ENCODE measurements at places on chromosomes 2 and 18.

DNA sequence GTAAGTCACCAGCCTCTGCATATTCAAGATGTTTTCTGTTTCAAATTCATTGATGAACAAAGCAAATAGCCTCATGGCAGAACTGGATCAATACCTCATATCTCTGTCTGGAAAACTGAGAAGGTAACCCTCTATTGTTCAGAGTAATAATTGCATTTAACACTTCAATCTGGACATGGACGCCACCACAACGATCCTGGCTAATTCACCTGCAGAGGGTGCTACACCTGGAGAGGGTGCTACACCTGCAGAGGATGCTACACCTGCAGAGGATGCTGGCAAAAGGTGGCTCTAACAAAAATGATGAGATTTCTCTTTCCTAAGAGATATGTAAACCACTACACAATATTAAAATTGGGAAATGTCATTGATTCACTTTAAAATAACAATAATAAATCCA lies 183.1 kb upstream of the HNRNPA3 start:
- DNase-seq = no peak

GRCh38 chr2:241680827-241681599 lies 5.6 kb downstream of the DTYMK start:
- DNase-seq = no peak

GRCh38 chr2:85999061-85999831 lies 106.4 kb downstream of the POLR1A start:
- peak; percentile 71 for DNase-seq

DNA sequence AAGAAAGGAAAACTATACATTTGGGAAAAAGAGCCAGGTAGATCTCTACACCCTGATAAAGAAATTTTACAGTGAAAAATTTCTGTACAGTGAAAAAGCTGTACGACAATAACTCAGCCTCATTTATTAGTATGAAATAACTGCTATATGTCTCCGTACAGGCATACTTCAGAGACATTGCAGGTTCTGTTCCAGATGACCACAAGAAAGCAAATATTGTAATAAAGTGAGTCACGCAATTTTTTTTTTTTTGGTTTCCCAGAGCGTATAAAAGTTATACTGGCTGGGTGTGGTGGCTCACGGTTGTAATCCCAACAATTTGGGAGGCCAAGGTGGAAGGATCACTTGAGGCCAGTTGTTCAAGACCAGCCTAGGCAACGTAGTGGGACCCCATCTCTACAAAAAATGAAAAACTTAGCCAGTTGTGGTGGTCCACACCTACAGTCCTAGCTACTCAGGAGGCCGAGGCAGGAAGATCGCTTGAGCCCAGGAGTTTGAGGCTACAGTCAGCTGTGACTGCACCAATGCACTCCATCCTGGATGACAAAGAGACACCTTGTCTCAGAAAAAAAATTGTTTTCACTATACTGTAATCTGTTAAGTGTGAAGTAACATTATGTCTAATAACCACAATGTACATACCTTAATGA lies 28.2 kb upstream of the AMMECR1L start:
- DNase-seq = no peak

DNA sequence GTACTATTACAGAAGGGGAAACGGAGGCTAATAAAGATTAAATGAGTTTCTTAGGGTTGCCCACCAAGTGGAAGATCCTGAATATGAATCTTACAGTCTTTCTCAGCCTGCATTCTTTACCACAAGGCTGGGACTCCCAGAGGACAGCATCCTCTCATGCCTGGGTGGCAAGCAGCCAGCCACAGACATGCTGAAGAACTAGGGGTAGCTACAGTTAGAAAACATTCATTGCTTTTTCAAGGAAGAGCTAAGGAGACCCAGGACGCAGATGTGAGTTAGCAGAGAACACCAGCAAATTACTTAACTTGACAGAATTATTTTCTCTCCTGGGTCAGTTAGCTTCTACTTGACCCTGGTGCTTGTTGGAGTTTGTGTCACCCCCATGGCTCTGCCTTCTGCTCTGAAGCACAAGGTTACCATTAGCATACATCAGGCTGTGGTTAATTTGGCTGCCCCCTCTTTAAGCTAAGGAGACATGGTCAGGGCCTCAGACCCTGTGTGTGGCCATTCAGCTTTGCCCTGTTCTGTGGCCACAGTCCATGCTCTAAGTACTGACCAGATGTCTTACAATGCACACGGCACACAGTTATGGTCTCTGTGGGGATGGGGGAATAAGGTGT lies 132.3 kb upstream of the TNP1 start:
- DNase-seq = no peak

DNA sequence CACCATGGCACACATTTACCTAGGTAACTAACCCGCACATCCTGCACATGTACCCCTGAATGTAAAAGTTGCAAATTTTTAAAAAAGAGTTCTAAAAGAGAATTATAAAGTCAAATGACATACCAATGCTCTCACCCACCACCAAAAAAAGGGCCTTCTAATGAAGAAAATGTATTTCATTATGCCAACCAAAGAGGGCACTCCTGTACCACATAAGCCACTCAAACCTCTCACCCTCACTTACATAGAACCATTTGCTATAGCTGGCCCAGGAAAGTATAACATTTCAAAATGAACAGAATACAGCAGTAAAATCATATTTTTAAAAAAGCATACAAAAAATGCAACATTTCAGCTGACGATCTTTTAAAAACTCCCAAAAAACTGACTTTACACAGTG lies 241.5 kb upstream of the PKDCC start:
- no peak for DNase-seq

DNA sequence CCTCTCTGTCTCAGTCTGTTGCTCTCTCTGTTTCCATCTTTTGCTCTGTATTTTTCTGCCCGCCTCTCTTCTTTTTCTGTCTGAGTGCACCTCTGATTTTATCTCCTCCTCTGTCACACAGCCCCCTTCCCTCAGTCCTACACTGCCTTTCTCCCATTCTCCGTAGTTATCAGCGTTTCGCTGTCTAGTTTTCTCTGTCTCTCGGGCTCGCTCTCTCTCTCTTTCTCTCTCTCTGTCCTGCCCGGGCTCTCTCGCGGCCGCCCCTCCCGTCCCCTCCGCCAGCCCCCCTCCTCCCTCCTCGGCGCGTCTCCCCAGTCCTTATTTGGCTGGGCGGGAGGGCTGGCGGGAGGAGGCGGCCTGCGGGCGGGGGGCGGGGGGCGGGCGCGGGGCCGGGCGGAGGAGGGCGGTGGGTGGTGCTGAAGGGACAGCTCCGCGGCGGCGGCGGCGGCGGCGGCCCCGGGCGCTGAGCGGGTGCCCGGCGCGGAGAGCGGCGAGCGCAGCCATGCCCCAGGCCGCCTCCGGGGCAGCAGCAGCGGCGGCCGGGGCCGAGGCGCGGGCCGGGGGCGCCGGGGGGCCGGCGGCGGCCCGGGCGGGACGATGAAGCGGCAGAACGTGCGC lies at the start of gene KCNK3:
Gene KCNK3, plus strand, starts transcription at position 444 of the 618 bp plus-strand sequence. Its CDS starts 154 bp downstream, at position 598.
- peak; percentile 84 for DNase-seq

GRCh38 chr2:23402205-23402740 lies 17.3 kb downstream of the KLHL29 start:
- peak; percentile 60 for DNase-seq

DNA sequence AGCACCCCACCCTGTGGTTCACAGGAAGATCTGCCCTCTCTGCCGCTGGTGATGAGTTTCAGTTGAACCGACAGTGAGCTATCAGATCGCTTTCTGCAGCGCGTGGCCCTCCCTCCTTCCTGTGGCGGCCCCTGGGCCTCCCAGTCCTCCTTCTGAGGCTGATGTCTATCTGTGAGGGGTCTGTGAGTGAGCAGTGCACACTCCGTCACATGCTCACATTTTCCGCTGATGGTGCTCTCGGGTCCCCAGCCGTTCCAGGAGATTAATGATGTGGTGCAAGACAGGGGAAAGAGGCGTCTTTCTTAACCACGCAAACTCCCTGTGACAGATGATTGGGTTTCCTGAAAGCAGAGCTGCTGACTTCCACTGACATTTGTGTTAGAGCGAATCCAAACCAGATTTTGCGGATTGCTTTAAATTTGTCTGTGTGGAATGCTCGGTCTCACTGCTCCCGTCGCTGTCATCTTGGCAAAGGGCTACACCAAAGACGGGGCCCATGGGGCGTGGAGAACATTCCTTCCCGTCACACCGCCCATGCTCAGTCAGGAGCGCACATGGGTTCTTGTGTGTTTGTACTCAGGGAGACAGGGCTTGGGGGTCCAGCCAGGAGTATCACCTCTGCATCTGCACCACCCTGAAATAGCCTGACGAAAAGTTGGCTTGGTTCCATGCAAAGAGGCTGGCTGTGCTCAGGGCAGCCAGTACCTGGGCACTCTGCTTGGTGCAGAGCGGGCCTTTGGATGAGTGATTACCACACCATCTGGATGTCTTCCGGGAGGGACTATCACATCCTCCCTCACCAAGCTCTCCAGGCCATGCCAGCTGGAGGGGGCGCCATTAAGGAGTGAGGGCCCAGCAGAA lies 154.7 kb upstream of the HS6ST1 start:
- DNase-seq = peak; percentile 72

DNA sequence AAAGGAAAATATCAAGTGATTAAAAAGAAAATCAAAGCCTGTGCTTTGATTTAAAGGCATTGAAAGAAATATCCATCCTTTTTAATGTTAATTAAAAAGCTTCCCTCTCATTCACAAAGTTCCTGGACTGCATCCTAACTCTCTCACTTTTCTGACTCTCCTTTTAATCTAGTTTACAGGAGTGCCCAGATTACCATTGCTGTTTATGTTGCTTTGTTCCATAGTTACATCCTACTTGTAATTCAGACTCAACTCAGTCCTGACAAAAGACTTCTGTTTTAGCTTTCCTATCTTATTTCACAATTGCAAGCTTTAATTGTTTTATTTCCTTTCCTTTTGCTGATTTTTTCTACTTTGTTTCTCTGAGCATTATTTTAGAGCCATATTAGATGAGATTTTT lies 160.7 kb upstream of the DTNA start:
- DNase-seq = no peak

DNA sequence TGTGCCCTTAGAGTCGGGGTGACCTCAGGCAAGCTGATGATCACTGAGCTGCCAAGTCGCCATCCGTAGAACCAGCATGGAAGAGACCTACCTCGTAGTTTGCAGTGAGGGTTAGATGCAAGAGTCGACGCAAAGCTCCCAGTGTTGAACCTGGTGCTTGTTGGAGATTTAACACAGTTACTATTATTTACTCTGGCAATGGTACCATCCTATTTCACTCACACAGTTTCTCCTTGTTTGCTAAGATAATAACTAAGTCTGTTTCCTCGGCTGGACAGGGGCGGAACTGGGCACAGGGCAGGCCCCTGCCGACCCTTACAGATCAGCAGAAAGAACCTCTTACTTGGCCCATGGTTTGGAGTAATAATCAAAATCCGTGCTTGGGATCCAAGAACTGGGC lies 85.5 kb downstream of the ACAA2 start:
- DNase-seq = no peak

Measured in coronary artery (tissue), 2 donors.